ENCODE measurements at places on chromosomes 6 and 20.

DNA sequence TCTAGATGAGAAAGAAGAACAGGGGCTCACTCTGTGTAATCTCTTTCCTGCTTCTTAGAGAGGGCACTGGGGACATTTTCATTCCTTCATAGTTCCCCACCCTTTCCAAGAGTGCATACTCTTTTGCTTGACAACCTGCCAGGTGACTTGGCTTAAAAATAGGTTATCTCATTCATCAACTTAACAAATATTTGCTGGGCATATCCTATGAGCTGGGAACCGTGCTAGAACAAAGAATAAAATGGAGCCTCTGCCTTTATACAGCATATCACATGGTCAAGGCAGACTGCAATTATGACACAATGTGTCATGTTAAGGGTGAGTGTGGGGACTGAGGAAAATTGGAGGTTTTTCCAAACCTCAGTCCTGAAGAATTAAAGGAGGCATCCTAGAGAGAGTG is 209.8 kb upstream of the FOXA2 start:
- DNase-seq, result peak; percentile 86

DNA sequence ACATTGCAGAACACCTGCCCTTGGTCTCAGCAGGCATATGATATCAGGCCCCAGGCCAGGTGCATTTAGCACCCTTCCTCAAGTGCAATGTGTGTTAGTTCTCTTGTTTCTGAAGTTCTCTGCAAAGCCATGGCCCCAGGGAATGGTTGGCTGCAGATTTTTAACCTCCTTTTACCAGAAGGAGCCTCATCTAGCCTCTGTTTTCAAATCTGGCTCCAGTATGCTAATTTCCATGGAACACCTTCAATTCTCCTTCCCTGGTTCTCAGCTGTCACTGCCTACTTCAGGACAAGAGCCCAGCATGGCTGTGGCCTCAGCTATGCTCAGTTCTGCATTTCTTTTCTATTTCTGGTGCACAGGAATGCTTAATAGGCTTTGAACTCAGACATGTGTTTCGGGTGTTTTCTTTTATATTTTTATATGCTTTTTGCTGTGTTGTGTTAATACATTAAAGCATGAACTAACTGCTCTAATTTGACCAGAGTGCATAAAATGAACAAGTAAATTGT is 51.6 kb upstream of the OGFRL1 start:
- no peak for DNase-seq

DNA sequence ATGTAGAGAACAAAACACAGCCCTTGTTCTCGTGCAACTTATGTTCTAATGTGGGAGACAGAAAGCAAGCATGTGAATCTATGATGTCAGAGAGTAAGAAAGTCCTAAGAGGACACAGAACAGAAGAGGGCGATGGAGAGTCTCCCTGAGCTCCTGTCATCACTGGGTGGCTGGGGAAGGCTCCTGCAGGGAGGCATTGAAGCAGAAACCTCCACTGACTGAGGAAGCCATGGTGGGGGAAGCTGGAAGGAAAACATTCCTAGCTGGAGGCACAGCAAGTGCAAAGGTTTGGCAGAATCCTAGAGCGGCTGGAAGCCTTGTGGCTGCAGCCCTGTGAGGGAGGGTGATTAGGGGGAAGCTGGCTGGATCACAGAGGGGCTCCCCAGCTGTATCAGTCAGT is 248.0 kb downstream of the CDH26 start:
- peak; percentile 4 for DNase-seq

DNA sequence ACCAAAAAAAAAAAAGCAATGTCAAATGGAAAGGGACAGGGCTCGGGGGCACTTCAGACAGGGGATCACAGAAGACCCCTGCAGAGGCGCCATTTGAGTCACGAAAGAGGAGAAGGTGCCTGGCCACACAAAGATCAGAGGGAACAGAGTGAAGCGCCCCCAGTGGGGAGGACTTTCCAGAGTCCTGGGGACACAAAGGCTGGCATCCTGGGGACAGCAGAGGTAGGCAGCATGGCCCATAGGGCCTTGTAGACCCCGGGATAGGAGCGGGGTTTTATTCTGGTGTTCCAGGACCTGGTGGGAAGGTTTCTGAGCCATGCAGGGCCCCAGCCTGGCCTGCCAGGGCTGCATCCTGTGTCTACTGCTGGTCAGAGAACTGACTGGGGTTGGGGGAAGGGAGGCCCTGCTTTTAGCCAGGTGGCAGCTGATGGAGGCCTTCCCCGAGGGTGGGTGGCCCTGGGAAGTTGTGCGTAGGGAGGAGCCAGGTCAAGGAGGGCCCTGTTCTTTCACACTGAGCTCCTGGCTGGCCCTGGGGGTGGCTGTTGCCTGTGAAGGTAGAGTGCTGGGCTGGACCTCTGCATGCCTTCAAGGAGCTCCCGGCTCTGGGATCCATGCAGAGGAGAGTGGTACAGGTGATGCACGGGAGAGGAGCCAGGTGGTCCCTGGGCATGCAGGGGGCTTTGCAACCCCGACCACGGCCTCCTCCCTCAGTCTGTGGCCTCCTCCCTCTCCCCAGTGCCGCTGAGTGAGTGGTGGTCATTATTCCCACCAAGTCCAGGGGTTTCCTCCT is 117.9 kb downstream of the CDH4 start:
- DNase-seq, result no peak

DNA sequence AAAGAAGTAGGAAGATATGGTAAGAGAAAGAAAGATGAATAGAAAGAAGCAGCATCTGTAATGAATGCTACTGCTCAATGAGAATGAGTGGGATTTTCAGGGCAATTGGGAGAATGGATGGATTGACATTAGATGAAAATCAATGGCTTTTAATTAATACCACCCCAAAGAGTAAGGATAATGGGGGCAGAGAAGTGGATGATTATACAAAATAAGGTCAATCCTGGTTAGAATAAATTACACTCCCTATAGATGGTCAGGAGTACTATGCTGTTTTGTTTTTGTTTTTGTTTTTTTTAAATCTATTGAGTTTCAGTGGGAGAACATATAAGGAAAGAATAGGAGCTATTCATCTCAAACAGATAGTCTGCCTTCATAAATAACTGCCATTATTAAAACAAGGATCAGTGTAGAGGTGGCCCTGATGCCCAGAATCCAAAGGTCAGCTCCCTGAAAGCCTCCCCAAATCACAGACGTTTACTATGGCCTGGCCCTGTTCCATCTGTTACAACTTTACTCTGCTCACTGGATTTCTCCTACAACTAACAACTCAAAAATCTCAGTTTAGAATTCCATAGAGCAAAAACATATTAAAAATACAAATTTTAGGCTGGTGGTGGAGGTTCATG is 535.4 kb upstream of the NRSN1 start:
- DNase-seq, result no peak

GRCh38 chr6:152529369-152529768 is 107.8 kb downstream of the SYNE1 start:
- no peak for DNase-seq

DNA sequence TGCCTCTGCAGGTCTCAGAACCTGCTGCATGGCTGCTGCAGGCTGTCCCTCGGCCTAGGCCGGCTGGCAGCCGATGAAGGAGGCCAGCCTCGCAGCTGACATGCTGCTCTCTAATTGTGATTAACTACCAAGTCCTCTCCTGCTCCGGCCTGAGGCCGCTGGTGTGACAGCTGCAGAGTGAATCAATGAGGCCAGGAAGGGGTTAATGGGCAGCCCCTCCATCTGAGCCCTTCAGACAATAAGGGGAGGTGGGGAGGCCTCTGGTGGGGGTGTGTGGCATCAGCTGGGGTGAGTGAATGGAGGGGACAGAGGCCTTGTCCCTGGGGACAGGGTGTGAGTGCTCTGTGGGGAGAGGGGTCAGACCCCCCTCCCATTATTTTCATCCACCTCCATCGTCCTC is 34.4 kb downstream of the SLC52A3 start:
- no peak for DNase-seq

GRCh38 chr6:2884804-2885203 is 18.3 kb downstream of the SERPINB9 start:
- DNase-seq, result no peak

DNA sequence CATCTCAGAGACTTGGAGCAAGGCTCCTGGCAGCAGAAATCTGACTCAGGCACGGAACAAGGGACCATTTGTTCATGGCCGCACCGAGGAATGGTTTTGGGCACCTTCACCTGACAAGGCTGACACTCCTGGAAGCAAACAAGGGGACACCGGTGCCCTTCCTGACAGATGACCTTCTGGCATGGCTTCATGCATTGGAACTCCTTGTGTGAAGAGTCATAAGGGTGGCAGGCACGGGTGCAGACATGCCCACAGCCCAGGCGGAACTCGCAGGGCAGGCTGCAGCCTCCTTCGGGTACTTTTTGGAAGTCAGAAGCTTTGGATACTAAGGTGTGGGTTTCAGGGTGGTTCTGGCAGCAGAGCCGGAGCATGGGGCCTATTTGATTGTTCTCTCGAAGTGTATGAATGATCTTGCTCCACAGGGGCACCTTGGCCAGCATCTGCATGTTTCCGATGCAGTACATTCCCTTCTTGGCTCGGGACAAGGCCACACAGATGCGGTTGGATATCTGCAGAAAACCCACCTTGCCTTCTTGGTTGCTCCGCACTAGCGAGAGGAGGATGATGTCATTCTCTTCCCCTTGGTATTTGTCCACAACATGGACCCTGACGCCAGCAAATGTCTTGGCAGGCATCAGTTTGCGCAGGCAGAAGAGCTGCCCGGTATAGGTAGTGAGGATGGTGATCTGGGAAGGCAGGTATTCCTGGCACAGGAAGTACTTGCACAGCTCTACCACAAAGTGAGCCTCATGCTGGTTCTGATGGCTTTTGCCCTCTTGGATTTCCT is 28.8 kb downstream of the ZNFX1 start:
- no peak for DNase-seq

GRCh38 chr6:6080975-6081374 is 74.2 kb upstream of the NRN1 start:
- DNase-seq, result no peak

DNA sequence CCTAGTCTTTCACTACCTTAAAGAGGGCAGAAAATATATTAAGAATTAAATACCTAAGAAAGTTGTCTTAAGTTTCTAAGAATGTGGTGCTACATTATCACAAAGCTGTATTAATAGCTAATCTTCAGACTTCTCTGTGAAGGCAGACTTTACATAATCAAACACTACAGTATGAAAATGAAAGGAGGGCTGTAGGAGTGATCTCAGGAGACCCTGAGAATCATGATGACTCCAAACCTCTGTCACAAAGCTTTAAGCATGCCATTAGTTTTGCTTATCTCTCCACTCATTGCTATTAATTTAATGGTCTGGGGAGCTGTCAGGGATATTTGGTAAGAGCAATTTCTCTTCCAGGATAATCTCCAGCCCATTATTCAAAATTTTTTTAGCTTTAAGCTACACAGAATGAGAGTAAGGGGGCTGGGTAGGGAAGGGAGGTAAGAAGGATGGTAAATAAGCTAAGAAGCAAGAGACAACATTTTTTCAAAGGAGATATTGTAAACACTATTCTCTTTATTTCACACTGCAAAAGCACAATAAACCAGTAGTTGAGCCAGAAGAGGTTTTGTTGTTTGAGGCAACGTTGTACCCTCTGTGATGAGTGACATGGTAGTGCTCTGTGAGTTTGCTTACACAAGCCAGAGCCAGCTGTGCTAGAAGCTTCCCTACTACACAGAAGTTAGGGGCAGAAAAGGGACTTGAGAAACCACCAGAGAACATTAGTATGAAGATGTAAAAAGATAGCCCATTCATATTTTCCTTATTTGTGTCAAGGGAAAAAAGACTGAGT is 258.8 kb downstream of the GMDS start:
- DNase-seq, result no peak

DNA sequence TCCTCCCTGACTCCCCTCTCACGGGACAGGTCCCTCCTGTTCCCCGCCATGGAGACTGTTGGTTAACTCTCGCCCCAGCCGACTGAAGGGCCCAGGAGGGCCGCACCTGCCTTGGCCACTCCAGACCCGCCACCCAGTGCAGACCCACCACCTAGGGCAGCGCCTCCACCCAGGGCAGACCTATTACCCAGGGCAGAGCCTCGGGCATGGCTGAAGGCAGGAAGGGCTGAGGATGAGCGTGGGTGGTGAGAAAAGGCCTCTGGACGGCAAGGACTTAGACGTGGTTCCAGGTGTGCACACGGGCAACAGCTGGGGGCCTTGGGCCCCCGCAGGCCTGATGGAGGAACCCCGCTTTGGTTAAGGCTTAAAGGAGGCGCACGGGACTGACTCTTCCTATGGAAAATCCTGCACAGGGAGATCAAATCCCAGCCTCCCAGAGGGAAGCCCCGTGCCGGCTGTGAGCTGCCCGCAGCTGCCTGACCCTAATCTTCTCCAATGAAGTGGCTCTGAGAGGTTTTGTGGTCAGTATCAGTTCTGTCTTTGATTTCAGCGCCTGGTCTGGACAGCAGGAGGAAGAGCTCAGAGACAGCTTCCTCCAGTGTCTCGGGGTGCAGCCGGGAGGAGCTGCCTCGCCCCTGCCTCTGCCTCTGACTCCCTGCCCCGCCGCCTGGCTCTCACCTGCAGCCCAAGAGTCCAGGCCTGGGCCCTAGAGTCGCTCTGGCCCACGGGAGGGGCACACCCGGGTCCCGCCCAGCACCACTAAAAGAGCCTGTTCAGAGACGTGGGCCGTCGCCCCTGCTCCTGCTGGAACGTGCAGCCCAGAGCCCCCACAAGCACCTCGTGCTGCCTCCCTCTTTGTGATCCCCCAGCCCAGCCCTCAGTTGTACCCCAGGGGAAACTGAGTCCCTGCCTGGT is 12.1 kb upstream of the CHRNA4 start:
- DNase-seq, result no peak

- DNase-seq, result no peak
These were observed 163.4 kb downstream of the SLC24A3 start for GRCh38 chr20:19375801-19376200.

GRCh38 chr6:47334334-47334733 is 24.6 kb upstream of the TNFRSF21 start:
- DNase-seq, result no peak

- no peak for DNase-seq
These were observed 41.5 kb downstream of the GCM1 start for GRCh38 chr6:53107091-53107490.

- no peak for DNase-seq
These were observed 15.5 kb downstream of the MRPS18A start for GRCh38 chr6:43671801-43672690.

DNA sequence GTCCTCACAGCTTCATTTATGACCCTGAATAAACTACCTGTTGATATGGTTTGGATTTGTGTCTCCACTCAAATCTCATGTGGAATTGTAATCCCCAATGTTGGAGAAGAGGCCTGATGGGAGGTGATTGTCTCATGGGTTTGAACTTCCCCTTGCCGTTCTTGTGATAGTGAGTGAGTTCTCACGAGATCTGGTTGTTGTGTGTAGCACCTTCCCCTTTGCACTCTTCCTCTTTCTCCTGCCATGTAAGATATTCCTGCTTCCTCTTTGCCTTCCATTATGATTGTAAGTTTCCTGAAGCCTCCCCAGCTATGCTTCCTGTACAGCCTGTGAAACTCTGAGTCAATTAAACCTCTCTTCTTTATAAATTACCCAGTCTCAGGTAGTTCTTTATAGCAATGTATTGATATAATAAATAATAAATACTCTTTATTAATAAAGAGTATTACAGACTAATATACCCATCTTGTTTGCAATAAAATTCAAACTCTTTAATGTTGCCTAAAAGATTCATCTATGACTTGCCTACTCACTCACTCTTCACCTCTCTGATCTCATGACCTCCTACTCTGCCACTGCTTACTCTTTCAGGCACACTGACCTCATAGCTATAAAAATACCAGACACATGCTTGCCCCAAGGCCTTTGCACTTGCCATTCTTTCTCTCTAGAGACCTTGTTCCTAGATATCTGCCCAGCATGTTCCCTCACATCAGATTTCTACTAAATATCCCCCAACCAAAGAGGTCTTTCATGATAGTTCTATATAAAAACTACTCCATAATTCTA is 256.4 kb upstream of the MARCKS start:
- no peak for DNase-seq

GRCh38 chr6:33344701-33345697 is 27.5 kb upstream of the ZBTB22 start:
- peak; percentile 62 for DNase-seq

Measured in NCI-H774 (cell line).